ENCODE measurements at places on chromosomes 4 and X.

DNA sequence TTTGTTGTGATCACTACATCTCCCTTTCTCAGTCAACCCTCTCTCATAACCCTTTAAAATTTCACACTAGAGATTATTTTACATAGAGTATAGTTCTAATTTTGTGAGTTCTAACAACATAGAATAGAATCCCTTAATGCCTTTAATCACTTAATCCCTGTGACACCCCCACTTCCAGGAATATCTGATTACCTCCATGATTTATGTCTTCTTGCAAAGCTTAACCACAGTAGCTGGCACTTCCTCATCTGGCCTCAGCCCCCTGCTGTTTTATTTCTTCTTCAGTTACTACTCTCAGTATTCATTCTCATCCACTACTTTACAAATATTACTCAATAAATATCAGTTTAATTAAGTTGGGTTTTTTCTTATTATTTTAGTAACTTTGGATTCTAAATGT lies 340.9 kb downstream of the CENPC start:
- no peak for DNase-seq

GRCh38 chrX:47098338-47099094 lies 20.3 kb downstream of the RGN start:
- no peak for DNase-seq

DNA sequence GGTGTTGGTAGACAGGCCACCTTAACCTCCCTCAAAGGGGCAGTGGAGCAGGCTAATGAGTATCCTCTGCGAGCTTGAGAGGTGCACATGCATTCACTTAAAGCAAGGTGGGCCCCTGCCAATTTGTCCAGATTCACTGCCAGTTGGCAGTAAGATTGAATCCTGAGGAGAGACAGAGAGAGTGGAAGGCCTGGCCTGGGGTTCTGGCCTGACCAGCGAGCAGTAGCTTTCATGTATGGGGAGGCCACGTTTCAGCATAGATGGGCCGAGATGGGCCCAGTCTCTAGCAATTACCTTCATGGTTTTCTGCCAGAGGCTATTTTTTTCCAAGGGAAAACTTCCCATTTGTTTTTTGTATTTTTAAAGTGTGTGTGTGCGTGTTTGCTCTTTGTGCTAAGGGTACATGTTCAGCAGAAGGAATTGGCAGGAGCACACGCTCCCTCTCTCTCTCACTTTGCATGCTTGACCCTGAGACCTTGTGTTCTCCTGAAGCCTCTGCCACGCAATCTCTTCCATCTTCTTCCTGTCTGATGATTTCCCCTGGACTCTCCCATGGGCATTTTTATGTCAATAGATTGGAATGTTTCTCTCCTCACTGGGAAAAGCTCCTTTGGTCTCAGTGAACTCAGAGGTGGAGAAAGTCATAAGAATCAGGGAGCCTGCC lies 215.8 kb upstream of the SFRP2 start:
- no peak for DNase-seq

DNA sequence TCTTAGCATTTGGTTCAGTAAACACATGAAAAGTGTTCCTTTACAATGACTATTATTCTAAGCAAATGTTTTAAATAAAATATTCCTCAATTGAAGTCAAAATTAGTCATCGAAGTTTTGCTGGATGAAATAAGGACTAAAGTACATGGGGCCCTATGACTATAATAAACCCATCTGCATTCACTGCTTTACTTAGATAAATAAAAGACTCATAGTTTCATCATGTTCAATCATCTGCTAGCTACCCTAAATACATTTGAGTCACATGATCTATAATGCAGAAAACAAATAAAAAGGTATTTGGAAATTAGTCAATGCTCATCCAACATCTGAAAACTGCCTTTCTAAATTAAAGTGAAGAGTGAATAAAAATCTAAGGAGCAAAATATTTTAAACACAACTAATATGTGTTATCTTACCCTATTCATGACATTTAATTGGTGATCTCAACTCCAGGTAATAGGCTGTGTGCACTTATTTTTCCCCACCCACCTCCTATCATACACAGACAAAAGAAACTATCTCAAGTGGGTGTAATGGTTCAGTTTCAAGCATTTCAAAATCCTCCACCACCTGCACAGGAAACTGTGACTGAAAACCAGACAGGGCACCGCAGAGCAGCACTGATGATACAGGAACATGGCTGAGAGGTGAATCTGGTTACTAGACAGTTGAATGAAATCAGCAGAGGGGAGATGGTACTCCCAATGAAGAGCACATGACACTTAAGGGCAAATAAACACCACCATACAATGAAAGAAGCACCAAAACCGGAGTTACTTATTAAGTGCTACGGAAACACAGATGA lies 78.6 kb downstream of the CAMK2D start:
- DNase-seq: no peak

All from thoracic aorta (tissue), 2 donors.